GM19239 (cell line): ENCODE measurements at places on chromosomes 4 and X.
A peak's percentile ranks its signal among the peaks of the same experiment; 100 is the strongest.

DNA sequence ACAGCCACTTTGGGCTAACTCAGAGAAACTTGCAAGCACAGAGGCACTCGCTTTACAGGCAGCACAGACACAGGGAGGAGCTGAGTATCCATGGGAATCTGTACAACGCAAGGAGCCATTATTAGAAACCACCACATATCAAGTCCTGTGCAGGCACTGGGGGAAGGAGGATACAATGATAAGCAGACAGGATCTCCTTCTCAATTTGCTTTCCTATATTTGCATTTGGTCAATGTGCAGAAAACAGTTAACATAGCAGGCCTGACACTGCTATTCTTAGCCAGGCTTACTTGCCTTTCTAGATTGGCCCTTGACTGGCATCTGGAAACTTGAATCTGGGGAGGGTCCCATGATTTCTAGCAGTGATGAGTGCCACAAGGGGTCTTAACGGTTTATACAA is 65.8 kb downstream of the TEC start:
- DNase-seq = no peak

DNA sequence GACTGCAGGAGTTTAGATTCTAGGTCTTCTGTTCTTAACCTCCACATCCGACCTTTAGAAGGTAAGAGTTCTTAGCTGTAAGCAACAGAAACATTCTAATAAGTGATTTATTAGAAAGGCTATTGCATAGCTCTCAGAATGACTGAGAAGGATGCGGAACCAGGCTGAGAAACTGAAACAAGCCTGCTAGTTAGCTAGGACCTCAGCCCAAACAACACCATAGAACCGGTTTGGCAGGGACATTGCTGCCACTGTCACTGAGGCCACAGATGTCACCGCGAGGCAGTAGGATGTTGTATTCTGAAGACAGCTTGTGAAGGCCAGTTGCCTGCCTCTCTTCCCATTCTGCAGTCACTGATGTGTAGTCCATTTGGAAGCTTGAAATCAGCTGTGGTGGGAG is 160.0 kb upstream of the ARX start:
- no peak for DNase-seq

DNA sequence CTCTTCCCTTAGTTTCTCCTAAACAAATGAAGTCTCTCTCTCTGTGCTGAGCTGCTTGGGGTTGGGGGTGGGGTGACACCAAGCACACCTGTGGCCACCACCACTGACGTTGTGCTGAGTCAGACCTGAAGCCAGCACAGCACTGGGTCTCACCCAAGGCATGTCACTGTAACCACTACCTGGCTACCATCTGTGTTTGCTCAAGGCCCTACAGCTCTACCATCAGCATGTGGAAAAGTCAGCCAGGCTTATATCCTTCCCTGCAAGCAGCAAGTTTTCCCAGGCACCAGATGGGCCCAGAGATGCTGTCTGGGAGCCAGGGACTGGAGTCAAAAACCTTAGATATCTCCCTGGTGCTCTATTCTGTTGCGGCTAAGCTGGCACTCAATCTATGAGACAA is 6.9 kb downstream of the CXCL10 start:
- no peak for DNase-seq

- no peak for DNase-seq
Observed at GRCh38 chr4:113157086-113157857, 107.8 kb downstream of the ANK2 start.

DNA sequence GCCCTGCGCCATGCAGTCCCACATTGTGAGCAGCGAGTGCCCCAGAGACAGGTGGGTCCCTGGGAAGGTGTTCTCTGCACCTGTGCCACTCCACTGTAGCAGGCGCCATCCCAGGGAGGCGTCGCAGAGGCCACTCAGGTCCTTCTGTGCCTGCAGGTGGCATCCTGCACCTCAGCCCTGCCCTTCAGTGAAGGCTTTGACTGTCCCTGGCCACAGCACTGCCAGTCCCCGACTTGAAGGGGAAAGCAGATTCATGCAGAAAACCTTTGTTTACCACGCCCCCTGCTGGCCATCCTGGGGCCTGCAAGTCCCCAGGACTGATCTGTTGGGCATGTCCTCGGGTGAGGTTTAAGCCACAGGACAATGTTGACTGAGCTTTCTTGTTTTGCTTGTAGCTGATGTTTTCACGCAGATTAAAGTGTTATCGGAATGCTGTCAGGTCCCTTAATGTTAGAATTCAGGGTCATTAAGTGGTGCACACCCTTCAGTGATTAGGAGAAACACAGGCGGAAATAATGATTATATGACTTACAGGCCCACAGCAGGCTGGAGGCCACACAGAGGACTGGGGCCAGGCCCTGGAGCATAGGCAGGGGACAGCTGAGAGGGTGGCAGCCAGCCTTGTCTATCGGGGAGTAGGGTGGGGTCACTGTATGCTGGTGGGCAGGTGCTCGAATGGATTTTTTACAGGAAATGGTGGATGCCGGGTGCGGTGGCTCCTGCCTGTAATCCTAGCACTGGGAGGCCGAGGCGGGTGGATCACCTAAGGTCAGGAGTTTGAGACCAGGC is 5.0 kb downstream of the TACC3 start:
- peak; percentile 78 for DNase-seq
